NAMALWA (cell line): ENCODE measurements at places on chromosomes 1 and 21.

GRCh38 chr1:163320891-163321290 lies 863 bp upstream of the NUF2 start:
- no peak for DNase-seq

- no peak for DNase-seq
These were observed 27.8 kb downstream of the UCK2 start for GRCh38 chr1:165855010-165855838.

- DNase-seq = peak; percentile 98
These were observed 48.3 kb downstream of the GNB1 start for GRCh38 chr1:1842360-1843146.

GRCh38 chr1:226293553-226293920 lies 15.4 kb downstream of the LIN9 start:
- DNase-seq = no peak

DNA sequence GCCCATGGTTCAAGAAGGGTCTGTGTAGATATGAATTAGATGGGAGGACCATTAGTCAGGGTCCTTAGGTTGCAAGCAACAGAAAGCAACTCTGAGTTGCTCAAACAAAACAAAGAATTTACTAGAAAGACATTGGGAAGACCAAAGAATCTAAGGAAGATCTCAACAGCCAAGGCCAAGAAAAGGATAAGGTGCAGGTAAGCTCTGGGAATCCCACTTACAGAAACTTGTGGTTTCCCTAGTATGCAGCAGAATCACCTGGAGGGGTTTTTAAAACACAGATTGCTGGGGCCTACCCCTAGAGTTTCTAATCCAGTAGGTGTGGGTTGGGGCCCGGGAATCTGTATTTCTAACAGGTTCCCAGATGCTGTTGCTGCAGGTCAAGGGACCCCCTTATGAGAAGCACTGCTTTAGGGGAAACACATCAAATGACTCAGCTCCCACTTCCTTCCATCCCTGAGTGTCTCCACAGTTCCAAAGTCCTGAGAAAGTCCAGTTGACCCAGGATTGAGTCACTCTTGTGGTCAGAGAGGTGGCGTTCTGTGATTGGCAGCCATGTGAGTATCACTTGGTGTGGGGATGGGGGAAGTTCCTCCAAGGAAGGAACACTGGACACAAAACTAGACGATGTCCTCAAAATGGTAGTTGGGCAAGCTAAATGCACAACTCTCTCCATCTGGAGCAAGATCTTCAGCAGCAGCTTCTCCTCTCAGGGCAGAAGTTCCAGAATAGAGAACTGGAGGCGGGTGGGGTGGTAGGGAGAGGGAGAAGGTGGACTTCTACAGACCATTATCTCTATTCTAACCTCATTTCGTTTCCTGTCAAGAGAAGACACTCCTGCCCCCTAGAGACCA lies 24.2 kb upstream of the EYA3 start:
- DNase-seq = no peak
